ENCODE measurements at places on chromosomes 12 and 14.

DNA sequence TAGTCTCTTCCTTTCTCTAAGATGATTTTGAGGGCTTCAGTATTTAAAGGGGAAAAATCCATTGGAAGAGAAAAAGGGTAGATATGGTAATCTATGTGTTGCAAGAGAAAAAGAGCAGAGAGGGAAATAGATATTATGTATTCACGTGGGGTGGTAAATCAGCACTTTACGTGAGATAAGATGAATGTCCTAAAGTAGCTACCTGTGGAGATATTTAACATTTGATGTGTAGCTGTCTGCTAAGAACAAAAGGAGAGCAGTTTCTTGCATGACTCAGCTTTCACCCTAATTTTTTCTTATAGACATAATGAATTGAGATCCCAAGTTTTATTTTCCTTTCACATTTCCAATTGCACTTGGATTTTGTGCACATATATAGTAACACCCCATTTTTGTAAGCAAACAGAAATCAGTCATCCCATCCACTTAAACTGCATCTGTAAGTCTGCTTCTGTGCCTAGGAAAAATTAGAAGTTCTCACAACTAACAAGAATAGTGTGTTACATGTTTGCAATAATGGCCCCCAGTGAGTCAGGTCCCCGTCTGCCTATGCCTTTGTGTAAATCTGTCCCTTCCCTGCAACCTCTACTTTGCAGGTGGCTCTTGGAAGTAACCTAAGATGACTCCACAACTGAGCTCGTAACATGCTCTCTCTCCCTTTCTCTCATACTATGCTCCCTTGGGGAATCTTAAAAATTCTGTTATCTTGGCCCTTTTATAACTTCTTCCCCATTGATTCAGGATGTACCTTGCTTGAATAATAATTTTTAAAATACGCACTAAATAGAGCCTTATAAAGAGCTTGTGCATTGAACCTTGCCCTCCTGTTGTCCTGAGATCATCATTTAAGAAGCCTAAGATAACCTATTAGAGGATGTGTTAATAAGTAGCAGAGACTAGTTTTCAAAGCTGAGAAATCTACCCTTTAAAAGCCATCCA, 3.7 kb downstream of the TMTC3 start:
- DNase-seq, result no peak

DNA sequence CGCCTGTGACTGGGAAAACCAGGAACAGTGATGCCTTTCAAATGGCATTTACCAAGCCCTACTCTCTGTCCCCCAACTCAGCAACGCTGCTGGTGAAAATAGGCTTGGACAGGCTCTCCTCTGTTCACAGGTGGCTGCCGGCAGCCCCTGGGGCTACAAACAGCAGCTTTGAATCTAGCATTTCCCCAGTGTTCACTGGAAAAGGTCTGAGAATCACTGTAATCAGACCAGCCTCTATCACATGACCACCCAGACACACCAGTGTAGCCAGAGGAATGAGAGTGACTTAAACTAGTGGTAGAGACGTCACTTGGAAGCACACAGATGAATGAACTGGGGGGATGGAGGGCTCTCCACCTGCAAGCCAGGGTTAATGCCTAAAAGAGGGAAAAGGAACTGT, 151.8 kb downstream of the FOXN3 start:
- no peak for DNase-seq

DNA sequence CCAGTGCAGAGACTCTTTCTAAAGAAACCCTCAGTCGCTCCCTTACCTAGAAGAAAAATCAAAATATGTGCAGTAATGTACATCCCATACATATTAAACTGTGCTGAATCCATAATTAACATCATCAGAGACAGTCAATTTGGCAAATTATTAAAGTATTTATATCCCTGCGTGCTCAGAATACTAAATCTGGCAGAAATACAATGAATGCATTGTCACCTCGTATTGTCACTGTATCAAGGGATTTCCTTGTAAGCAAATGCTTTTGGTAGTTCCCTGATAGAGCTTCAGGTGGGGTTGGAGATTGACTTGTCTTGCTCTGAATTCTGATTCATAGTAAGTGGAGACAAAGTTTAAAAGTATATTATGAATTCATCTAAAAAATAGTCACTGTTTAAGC, 319.1 kb downstream of the PPFIA2 start:
- DNase-seq, result no peak

GRCh38 chr12:76784600-76785051, 20.7 kb downstream of the ZDHHC17 start:
- DNase-seq, result no peak

DNA sequence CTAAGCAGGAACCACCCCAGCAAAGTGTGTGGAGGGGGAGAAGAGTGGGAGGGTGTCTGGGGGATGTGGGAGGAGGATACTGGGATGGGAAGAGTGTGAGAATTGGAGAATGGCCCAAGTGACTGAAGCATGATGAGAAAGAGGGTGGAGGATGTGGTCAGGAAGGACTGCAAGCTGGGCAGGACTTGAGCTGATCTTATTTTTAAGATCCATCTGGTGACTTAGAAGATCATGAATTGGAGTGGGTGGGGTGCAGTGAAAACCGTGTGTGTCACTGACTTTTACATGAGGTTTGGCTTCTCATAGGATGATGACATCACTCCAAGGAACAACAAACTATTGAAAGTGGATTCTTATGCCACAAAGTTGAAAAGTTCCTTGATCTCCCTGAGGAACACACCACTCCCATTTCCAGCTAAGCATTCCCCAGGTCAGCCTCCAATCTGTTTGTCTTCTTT, 287.5 kb downstream of the GALC start:
- DNase-seq, result no peak

GRCh38 chr12:17528394-17528793, 561.6 kb downstream of the RERGL start:
- DNase-seq, result no peak

DNA sequence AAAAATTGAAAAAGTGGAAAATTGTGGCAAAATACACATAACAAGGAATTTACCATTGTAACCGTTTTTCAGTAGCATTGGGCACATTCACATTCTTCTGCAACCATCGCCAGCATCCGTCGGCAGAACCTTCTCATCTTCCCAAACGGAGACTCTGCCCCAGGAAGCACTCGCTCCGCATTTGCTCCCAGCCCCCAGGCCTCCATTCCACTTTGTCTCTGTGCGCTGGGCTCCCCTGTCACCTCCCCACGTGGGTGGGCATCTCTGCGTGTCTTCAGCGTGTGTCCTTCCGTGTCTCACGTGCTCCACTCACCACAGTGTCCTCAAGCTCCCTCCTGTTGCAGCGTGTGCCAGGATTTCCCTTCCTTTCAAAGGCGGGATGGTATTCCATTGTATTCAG, 9.9 kb downstream of the GPR132 start:
- no peak for DNase-seq

- DNase-seq, result no peak
Observed at GRCh38 chr12:27344760-27345159, 12.1 kb downstream of the BMAL2 start.

DNA sequence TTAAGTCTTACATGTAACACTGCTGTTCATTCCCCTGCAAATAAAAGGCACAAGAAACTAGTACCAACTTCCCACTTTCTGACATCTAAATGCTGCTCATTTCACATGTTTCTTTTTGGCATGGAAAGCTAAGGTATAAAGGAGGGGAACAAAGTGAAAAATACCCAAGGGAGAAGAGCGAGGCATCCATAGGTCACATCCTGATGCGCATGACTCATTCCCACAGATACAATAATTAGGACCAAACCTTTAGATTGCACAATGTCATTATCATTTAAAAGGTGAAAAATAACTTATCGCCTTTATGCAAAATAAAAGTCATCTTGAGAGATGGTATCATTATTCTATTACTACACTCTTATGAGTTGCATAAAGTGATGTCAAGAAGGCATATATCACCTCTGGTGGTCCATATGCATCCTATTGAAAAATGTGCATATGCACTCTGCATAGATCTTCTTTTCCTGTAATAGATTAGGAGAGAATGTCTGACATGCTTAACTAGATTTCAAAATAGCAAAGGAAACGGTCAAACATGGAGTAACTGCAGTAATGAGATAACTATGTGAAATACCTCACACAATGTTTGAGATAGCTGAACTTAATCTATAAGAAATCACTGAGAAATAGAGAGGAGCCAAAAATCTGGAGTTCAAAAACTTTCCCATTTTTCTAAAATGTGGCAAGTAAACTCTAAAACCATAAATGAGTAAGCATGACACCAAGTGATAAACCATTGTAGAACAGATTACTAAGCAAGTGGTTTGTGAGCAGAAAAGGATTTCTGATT, 382.5 kb upstream of the TMTC1 start:
- no peak for DNase-seq

DNA sequence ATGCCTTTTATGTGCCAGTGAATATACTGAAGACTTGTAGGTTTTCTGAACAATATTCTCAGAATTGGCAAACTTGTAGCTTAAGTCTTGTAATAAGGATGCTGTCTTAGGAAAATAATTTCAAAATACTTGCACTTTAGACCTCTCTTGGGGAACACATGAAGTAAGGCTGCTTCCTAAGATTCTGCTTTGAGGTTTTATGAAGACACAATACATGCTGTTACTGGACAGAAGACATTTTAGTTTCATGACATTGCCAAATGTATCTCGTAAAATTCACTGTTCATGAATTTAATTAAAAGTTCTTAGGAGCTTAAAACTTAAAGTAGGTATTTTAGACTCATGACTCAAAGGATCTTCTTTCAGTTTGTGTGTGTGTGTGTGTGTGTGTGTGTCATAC, 80.7 kb downstream of the RAD51B start:
- no peak for DNase-seq

DNA sequence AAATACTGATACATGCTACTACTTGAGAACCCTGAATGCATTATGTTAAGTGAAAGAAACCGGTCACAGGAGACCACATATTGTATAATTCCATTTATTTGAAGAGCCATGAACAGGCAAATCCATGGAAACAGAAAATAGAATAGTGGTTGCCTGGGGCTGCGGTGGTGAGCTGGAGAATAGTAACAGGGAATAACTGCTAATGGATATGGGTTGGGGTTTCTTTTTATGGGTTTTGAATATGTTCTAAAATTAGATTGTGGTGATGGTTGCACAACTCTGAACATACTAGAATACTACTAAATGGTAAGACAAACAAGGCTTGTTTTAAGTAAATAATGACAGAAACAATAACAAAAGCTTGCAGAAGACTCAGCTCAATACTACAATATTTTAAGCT, 293.0 kb downstream of the BTG1 start:
- DNase-seq, result no peak

- no peak for DNase-seq
Observed at GRCh38 chr12:48366131-48366530, 15.4 kb upstream of the ZNF641 start.

DNA sequence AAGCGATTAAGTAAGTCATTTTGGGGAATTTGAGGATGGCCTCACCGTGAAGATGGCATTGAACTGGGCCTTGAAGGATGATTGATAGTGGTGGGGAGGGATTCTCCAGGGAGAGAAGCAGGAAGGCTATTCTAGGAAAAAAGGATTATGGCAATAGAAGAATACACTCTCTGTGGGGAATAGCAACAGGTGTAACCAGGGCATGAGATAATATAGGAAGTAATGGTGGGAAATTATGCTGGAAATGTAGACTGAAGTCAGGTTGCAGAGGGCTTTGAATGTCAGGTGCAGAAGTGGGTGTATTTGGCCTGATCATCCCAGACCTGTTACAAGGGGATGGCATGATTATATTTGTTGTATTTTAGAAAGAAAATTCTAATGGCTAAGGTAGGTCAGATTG, 4.6 kb upstream of the ANO4 start:
- no peak for DNase-seq

GRCh38 chr14:85190251-85190650, 339.7 kb upstream of the FLRT2 start:
- no peak for DNase-seq

- DNase-seq, result no peak
Observed at GRCh38 chr14:76909266-76909665, 83.1 kb downstream of the LRRC74A start.

GRCh38 chr14:51719955-51720354, 68.2 kb downstream of the FRMD6 start:
- DNase-seq, result no peak

DNA sequence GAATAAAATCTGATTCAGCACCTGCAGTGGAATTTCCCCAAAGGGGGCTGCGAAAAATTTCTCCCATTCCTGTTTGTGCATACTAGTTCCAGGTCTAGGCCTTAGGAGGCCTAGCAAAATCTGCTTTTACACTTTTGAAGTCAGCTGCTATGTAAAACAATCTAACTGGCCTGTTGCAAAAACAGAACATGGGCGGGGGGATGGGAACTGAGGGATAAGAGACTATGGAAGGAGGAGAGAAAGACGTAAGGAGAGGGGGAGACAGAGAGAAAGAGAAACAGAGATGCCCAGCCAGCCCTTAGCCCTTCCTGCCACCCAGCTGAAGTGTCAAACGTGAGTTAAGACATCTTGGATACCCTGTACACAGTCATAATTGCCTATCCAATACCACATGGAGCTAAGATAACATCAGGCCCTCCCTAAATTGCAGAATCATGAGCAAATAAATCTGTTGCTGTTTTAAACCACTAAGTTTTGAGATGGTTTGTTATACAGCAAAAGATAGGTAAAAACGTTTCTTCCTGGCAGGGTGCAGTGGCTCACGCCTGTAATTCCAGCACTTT, 45.6 kb downstream of the SPTLC2 start:
- no peak for DNase-seq

- no peak for DNase-seq
Observed at GRCh38 chr12:81354327-81354932, 276.6 kb downstream of the ACSS3 start.

- no peak for DNase-seq
Observed at GRCh38 chr12:110923692-110924334, 3.4 kb upstream of the MYL2 start.

- DNase-seq, result no peak
Observed at GRCh38 chr12:47896633-47897032, 8.2 kb downstream of the VDR start.

DNA sequence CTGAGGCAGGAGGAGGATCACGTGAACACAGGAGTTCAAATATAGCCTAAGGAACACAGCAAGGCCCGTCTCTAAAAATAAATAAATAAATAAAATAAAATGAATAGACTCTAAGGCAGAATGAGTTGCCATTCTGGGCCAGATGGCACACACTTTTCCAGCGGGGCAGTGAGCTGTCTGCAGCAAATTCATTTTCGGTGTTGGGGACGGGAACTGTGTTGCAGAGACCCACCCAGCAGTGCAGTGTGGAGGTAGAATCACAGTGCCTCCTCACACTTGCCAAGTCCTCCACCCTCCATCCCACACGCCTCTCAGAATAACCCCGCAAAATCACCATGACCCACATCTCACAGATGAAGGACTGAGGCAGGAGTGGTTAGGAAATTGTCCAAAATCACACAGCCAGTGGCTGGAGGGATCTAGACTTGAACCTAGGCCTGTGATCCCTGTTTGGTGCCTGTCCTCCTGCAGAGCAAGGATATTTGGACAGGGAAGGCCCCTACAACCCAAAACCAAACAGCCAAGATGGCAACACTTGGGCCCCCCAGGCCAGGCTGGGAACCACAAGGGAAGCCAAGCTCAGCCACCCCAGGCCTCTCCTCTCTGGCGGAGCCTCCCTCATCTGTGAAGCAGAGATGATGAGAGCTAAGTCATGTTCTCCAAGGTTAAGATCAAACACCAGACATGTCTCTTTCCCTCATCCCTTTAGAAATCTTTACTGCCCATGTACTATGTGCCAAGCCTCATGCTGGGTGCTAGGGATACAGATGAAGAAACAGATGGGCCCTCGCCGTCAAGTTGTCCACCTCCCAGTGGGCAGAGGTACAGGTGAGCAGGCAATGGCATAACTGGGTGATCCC, 152.7 kb downstream of the DPF3 start:
- no peak for DNase-seq
